ELR (cell line): ENCODE measurements at places on chromosomes 1 and 21.

DNA sequence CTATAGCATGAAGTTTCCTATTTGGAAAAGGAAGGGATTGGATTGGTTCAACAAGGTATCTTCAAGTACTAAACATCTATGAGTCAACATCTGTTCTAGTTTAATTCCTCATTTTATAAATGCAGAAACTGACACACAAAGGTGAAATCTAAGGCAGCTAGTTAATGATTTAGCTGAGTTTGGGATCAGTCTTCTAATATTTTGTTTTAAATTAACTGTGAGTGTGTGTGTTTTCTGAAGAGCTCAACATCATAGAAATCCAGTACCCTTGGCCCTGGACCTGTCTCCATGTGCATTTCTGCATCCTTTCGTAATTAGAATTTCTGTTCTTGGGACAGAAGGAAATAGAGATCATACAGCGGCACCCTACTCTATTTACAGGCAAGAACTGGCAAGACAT lies 105.9 kb downstream of the RGS2 start:
- no peak for DNase-seq

DNA sequence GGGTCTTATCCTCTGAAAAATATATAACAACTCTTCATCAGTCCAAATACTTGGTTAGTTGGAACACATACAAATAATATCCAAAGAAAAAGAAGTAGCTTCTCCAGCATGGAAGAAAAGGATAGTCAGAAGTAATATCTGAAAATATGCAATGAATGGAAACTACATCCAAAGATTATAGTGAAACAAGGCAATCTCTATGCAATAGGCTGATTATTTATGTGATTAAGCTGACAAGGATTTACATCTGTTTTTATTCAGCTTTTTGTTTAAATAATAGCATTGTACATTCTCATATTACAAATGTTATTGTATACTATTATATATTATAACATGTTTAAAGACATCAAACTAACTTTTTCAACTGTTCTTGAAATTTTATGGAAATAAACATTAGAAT lies 15.3 kb upstream of the TGFBR3 start:
- no peak for DNase-seq

DNA sequence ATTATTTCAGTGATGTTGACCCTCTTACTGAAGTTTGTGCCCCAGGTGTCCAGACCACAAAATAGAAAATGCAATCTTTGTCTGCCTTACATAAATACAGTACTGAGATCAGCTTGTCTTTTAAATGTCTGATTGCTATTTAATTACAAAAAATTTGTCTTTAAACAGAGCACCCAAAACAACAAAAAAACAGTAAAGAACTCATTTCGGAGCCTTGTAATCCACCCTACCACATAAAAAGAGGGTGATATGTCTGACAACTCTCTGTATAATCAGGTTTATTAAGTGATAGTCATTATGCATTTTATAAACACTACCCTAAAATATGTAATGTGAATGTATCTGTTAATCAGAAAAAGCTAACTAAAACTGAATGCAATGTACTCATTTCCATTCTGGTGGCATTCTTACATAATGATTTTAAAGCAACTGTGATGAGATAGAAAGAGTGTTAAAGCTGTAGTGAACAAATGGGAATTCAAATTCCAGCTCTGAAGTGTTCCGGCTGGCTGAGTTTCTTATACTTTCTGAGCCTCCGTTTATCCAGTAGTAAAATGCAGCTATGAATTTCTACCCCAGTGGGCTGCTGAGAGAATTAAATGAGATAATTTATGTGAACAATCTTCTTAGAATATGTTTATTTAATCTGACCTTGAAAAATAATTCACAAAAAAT lies 486.6 kb downstream of the USP25 start:
- no peak for DNase-seq

DNA sequence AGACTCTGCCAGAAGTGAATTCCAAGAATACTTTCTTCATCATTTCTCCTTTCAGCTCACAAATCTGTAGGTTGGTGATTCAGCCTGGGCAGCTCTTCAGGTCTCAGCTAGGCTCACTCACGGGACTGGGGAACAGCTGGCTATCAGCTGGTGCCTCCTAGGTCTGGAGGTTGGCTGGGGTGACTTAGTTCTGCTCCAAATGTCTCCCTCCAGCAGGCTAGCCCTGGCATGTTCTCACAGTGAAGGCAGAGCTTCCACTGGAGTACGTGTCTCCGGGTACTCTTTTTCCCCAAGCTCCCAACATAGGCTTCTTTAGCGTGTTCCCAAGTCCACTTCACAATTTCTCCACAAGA lies 12.5 kb upstream of the VAMP4 start:
- peak; percentile 53 for DNase-seq

GRCh38 chr1:23480187-23481025 lies 3.6 kb downstream of the ASAP3 start:
- DNase-seq, result no peak

- DNase-seq, result no peak
These were observed 148.6 kb upstream of the ETV3 start for GRCh38 chr1:157286646-157287420.

DNA sequence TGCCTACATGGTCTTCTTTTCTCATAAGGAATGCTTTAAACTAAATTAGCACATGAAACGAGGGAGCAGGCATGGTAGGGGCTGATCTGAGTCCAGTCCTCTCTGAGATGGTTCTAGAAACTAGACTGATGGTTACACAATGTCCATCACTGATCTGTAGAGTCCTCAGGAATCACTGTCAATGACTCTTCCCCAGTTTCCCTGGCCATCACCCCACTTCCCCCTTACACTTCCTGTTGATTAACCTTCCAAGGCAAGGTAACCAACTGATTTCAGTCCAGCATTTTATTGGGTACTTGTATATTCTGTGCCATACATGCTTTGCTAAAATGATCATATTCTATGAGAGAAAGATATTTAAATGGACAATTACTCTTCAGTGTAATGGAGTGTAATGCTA lies 100.6 kb upstream of the ARTN start:
- DNase-seq, result no peak

GRCh38 chr1:118918230-118918939 lies 69.8 kb downstream of the TBX15 start:
- DNase-seq, result no peak

DNA sequence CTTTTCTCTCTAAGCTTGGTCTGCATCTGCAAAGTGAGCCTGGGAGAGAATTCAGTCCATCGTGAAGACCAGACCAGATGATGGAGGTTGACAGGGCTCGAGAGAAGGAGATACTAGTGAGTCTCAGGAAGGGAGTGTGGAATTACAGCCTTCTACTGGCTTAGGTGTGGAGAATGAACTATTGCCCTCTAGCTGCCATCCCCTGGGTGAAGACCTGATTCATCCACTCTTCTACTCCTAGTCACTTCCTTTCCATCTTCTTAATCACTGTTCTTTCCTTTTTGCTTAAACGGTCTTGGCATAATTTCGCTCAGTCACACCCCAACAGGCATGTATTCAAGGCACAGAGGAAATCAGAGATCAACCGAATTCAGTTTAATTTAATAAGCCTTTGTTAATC lies 34.0 kb upstream of the HSD17B7 start:
- peak; percentile 90 for DNase-seq
